ENCODE measurements at places on chromosomes 13 and 19.

GRCh38 chr13:112530861-112531260 lies 57.1 kb downstream of the TUBGCP3 start:
- DNase-seq, result no peak

DNA sequence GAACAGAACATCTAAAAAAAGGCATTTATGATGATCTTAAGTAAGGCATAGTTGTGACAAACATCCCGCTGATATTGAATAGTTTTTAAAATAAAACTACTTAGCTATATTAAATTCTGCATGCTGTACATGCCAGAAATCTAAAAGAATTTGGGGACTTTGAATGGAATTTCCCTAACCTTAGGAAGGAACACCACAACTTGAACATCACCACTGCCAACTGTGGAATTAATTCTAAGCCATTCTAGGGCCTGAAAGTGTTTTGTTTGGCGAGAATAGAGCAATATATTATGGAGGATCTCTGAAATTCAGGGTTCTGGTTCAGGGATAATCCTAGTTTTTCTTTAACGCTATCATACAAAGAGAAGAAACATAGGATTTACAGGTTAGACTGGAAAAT lies 17.8 kb upstream of the LATS2 start:
- no peak for DNase-seq

DNA sequence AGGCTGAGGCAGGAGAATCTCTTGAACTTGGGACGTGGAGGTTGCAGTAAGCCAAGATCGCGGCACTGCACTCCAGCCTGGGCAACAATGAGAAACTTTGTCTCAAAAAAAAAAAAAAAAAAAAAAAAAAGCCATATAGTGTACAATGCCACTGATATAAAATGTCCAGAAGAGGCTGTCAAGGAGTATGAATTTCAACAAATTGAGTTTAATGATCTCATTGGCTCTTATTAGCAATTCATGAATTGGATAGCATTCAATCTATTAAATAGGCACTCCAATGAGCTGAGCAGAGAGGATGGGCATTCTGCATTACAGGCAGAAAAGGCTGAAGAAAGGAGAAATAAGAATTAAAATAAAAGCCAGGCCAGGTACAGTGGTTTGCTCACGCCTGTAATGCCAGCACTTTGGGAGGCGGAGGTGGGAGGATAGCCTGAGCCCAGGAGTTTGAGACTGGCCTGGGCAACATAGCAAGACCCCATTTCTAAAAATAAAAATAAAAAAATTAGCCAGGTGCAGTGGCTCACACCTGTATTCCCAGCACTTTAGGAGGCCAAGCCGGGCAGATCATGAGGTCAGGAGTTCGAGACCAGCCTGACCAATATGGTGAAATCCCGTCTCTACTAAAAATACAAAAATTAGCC lies 757 bp upstream of the LMNB2 start:
- DNase-seq, result no peak

DNA sequence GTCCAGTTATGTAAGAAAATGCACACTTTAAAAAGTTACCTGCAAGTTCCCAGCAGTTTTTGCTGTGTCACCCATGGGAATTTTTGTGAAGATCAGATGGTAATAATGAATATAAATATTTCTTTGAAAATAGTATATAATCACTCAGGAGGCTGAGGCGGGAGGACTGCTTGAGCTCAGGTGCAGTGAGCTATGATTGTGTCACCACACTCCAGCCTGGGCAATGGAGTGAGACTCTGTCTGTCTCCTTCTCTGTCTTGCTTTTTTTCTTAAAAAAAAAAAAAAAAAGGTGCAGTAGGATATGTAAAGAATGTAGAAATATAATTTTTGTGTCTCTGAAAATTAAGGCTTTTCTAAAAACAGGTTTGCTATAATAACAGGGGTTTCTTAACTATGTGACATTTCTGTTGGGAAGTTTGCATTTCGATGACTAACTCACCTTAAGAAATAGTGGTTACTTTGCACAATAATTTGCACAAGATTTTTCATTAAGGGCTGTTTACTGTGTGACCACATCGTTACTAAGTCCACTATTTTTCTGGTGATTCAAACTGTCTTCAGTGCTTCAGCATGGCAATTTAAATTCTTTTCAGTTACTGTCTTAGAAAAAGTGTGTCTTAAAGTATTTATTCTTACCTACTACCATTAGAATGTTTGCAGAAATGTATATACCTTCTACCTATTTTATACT lies 37.3 kb downstream of the DNAJC3 start:
- DNase-seq, result no peak

DNA sequence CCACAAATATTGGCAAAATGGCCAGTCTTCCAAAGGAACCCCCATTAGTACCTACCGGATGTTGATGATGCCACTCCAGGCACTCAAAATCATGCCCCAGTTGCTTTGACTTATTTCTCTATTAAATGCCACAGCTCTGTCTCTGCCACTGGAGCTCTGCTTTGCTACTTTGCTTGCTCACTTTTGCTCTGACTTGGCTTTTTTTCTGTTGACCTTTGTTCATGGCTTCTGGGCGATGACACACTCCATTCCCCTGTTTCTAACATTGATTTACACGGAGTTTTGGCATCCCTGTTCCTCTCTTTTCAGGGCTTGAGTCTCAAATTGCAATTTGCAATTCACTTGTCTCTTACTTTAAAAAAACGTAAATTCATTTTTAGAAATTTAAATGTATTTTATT lies 217.1 kb upstream of the SPRY2 start:
- no peak for DNase-seq

DNA sequence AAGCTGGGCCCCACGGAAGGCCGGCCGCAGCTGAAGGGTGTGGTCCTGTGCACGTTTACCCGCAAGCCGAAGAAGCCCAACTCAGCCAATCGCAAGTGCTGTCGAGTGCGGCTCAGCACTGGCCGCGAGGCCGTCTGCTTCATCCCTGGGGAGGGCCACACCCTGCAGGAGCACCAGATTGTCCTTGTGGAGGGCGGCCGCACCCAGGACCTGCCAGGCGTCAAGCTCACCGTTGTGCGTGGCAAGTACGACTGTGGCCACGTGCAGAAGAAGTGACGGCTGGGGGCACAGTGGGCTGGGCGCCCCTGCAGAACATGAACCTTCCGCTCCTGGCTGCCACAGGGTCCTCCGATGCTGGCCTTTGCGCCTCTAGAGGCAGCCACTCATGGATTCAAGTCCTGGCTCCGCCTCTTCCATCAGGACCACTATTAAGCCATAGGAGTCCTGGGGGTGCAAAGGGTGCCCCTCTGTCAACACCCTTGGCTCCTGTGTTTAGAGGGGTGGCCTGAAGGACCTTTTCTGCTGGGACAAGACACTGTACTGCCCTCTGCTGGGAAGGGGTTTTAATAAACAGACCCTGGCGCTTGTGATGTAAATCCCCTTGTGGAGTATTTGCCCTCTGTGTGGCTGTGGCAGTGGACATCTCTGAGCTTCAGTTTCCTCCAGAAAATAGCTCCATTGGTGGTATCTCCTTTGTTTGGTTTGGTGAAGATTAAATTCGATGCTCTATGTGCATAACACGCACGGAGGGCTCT lies 1.9 kb downstream of the MRPS12 start:
- no peak for DNase-seq

- no peak for DNase-seq
These were observed 64.8 kb upstream of the GPR183 start for GRCh38 chr13:99371956-99372355.

DNA sequence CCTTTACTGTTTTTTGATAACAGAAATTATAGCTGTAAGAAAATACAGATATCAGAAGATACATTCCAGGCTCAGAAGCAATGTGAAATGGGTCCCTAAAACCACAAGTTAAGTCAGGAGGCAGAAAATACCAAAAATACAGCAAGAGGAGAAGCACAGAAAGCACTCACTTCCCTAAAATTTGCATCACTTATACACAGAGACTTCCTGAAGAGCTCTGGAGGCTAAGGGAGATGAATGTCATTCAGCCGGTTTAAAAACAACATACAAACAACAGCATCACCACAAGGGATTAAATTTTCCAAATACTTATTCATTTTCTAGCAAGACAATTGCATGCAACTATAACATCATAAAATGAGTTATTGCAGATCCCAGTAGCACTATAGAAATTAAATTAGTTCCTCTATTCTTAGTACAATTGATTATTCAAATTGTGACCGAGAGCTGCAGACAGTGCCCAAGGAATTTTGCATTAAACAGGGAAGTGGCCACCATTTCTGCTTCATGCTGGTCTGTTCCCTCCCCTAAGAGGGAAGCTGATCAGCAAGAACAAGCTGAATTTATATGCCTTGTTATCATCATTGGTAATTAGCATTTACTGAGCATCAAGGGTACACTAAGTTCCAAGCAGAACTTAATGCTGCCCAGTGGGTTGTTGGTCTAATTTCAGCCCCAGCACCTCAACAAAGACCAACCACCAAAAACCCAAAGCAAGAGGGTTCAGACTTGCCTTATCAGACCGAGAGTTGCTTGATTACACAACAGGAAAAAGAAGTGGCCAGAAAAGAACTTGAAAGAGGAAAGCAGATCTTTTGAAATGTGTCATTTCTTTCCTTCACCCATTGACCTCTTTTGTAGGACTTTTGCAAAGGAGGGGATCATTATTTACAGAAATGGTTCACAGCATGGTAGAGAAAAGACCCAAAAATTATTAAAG lies 140.7 kb downstream of the KCTD12 start:
- no peak for DNase-seq

- no peak for DNase-seq
These were observed 13.8 kb downstream of the NAXD start for GRCh38 chr13:110628952-110629701.

DNA sequence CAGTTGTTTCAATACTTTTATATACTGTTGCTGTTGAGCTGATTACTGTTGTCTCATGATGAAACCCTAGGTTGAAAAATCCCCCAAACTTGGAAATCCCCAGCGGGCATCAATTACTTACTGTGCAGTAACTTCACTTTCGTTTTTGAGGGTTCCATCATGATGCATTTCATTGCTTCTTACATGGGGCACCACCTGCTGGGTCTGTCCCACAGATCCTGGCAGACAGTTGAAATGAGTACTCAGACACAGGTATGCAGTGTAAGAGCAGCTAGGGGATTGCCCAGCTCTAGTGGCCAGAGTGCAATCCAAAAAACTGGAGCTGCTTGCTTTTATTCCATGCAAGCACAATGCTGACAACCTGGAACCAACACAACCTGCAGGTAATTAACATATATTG lies 132.5 kb upstream of the ZNF91 start:
- DNase-seq, result no peak

DNA sequence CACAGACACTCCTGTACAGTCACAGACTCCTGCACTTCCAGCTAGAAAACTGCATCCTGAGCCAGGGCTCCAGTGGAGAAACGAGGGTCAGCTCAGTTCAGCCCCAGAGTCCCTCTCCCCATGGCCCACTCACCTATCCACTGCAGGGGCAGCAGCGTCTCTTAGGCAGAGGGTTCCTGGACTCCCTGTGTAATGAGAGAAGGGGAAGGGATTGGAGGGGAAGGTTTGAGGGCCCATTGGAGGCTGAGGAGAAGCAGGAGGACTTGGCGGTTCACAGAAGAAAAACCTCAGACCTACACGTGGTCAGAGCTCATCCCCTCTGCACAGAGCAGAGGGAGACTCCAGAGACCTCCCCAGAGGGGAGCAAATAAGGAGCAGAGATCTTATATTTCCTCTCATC lies 9.2 kb upstream of the CEACAM18 start:
- no peak for DNase-seq

Measured in omental fat pad (tissue), 4 donors.